ENCODE measurements at places on chromosomes 2 and 18.

DNA sequence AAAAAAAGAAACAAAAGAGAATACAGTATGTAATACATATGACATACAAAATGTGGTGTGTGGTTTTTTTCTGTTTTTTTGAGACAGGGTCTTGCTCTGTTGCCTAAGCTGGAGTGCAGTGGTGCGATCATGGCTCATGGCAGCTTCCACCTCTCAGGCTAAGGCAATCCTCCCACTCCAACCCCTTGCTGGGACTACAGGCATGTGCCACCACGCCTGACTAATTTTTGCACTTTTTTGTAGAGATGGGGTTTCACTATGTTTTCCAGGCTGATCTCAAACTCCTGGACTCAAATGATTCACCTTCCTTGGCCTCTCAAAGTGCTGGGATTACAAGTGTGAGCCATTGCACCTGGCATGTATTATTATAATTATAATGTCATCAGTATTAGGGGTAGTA is 38.9 kb downstream of the DHX57 start:
- DNase-seq = no peak

- no peak for DNase-seq
Observed at GRCh38 chr2:124283096-124283495, 258.0 kb downstream of the CNTNAP5 start.

DNA sequence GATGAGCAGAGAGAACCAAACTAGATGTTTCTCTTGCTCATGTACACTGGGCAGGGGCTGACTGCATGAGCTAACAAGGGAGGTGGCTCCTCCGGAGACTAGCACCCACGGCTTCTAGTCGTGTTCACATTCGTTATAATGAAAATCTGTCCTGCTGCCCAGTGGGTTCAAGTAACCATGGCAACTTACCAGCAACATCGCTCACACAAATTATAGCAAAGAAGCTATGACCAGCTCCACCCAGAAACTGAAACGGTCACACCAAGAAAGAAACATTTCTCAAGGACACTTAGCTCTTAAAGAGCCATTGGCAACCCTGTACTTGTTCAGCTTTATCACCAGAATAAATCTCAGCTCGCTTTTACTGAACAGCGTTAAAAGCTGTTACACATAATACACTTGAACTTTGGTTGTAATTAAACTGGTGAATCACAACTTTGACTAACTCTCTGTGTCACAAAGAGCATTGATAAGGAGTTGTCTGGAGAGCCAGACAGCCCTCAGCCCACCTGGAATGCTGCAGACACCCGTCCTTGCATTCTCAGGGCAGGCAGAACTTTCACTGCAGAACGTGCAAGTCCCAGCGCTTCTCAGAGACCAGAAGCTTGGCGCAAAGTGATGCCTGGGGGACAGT is 141.2 kb downstream of the PID1 start:
- no peak for DNase-seq

DNA sequence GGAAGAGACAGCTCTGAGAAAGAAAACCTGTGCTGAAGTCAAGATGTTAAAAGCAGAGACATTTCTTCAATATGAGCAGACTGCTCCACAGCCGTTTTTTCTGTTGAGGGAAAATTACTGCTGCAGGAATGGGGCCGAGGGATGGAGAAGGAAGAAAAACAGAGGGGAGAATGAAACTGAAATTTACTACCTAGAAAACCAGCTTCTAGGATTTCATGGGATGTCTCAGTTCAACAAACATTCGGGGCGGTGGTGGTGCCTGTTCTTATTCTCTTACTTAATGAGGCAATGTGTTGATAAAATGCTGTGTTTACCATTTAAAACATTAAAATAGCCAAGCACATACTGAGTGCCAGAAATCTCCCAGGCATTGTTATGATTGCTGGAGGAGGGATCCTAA is 557.1 kb upstream of the MEX3C start:
- DNase-seq = no peak

- no peak for DNase-seq
Observed at GRCh38 chr2:24824071-24824588, 30.9 kb downstream of the CENPO start.

- no peak for DNase-seq
Observed at GRCh38 chr2:123578016-123578415, 447.1 kb upstream of the CNTNAP5 start.

DNA sequence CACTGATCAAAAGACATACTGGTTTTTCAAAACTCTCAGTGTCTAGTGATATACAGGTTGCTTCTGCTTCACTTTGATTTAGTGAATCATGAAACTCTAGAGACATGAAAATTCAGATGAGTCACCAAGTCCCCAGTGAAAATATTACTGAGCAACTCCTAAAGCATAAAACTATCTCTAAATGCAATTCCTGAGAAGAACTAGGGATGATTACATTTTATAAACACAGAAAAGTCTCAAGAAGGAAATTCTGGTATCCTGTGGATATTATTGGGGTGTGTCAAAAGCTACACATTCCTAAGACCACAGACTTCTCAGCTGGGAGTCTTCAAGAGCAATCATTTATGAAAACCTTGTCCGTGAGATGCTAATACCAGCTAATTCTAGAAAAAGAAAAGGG is 9.7 kb downstream of the LRRTM4 start:
- no peak for DNase-seq

DNA sequence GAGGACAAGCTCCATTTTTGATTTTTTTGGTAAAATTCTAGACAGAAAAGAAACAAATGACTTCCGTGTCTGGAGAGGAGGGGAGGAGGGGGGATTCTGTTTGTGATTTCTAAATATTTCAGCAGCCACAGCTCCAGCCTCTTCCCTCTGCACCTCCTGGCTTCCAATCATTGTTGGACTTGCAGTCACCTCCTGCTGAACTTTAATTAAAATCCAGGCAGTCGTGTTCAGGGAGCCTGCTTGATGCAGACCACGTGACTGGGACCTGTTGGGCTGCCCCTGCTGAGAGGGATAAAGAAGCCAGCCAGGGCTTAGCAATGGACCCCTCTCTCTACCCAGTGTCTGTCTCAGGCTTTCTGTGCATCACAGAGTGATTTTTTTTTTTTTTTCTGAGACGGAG is 115.1 kb downstream of the SH3BP4 start:
- DNase-seq = no peak

GRCh38 chr18:66993492-66993891 is 389.6 kb upstream of the CDH19 start:
- no peak for DNase-seq

GRCh38 chr2:74571058-74571457 is 16.5 kb downstream of the DOK1 start:
- DNase-seq = no peak

GRCh38 chr18:74292541-74292858 is 737 bp upstream of the CYB5A start:
- no peak for DNase-seq
